NCI-H146 (cell line): ENCODE measurements at places on chromosomes 2 and 18.

GRCh38 chr2:157004789-157005188, 252.7 kb upstream of the GALNT5 start:
- no peak for DNase-seq

- DNase-seq, result no peak
Observed at GRCh38 chr2:223270548-223270947, 218.6 kb downstream of the KCNE4 start.

- peak; percentile 89 for DNase-seq
Observed at GRCh38 chr2:23069923-23070322, 315.1 kb upstream of the KLHL29 start.

DNA sequence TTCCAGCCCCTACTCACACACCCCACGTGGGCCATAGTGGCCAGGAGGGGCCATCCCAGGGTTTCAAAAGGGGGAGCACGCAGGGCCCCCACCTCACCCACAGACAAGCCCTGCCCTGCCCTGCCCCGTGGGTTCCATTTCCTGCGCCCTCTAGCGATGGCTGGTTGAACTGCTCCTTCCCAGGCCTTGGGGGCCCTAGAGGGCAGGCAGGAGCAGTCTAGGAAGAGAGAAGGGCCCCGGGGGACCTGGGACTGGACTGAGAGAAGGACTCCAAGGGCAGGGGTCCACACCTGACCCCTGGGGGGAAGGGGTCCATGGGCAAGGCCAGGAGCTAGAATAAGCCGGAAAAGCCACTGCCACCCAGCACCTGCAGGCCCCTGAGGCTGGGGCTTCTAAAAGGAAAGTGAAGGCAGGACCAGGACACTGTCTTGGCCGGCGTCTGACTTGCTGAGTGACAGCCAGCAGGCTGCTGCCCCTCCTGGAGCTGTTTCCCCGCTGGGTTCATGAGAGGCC, 10.1 kb downstream of the CYP26B1 start:
- DNase-seq, result peak; percentile 18

GRCh38 chr18:36273347-36273746, 24.2 kb upstream of the FHOD3 start:
- no peak for DNase-seq

DNA sequence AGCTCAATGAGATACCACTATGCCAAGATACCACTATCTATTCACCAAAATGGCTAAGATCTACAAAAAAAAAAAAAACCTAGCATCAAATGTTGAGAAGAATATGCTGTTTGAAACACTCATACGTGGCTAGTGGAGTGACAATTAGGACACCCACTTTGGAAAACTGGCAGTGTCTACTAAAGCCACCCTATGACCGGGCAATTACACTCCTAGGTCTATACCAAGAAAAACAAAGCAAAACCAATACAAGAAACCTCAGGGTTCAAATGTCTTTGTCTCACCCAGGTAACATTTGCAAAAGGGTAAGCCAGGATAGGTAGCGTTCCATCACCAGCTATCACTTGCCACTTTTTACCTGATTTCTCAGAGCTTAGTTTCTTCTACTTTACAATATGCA, 123.6 kb upstream of the CAB39 start:
- DNase-seq, result no peak

DNA sequence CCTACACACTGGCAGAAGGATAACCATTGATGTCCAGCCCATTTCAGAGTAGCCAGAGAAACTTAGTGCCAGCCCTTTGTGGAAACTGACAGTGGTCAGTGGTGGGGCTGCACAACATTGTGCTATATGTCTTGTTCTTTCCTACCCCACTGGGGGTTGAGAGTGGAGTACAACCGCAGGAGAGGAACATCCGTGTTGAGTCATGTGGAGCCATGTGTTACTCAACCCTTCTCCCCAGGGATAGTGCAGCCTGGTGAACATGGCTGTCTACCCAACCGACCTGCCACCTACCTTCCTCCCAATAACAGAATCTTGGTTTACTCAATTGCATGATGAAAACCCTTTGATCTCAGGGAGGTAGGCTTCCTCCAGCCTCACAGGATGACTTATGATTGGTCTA, 65.3 kb upstream of the MAPK4 start:
- no peak for DNase-seq

GRCh38 chr2:226514895-226515294, 284.7 kb downstream of the IRS1 start:
- DNase-seq, result no peak

DNA sequence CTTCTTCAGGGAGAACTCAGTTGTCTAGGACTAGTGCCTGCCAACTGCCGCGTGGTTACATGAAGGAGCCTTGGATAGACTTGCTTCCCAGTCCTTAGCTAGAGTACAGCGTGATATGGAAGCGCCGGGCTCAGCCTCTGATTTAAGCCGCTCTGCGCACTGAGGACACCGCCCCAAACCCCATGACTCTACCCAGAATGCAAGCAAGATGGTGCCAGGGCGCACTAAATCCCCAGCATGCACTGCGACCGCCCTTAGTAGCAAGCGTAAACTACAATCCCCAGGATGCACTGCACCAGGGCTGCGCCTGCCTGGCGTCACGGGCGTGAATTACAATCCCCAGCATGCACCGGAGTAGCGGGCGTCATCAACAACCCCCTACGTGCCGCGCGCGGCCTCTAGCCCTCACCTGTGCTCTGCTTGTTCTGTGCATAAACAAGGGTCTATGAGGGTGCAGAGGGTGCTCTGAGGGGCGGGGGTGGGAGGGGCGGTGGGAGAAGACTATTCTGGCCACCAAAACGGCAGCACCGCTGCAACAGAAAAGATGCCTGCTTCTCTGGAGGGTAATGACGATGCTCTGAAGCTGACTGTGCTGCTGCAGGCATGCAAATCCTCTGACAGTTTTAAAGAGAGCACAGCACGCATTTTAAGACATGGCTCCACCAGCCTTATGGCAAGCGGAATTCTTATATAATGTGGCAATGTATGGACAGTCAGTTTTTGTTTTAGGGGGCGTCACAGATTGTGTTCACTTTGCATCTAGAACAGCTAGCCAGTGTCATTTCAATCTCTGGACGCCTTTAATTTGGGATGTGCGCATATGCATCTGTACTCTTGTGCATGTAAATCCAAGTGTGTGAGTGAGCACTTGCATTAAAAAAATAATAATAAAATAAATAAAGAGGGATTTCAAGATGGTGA, 282.5 kb upstream of the MYT1L start:
- peak; percentile 99 for DNase-seq

GRCh38 chr2:70083344-70084156, 3.7 kb upstream of the PCBP1 start:
- no peak for DNase-seq

- DNase-seq, result peak; percentile 17
Observed at GRCh38 chr2:227033471-227034148, 130.4 kb downstream of the COL4A4 start.

DNA sequence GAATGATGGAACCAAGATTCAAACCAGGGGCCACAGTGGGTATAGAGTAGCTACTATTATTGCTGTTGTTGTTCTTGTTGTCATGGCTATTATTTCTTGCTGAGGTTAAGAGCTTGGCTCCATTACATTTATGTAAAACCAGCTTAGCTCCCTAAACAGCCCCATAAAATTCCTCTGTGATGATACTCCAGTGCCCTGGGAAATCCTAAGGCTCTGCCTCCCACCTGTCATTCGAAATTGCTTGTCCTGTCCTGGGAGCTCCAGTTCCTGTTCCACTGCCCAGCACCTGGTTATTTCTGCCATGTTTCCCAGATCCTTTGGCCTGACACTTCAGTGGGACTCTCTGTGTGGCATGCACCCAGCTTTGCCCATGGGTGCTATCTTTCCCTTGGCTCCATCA, 27.8 kb upstream of the NCOA1 start:
- DNase-seq, result no peak

DNA sequence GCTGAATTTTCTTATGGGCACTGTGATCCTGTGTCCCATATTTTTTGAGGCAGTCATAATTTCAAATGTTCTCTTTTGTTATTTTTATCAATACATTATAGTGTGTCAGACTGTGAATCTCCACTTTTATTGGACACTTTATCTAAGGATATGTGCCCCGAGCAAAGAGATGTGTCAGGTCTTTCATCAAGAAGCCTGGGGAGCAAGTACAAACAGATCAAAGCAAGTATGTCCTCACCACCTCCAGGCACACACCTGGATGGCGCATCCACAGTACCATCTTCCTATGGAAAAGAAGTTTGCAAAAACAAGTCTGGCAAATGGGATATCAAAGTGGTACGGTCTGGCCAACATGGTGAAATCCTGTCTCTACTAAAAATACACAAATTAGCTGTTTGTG, 81.0 kb upstream of the ZNF236 start:
- no peak for DNase-seq

GRCh38 chr2:56207760-56208159, 24.0 kb downstream of the CCDC85A start:
- DNase-seq, result no peak

DNA sequence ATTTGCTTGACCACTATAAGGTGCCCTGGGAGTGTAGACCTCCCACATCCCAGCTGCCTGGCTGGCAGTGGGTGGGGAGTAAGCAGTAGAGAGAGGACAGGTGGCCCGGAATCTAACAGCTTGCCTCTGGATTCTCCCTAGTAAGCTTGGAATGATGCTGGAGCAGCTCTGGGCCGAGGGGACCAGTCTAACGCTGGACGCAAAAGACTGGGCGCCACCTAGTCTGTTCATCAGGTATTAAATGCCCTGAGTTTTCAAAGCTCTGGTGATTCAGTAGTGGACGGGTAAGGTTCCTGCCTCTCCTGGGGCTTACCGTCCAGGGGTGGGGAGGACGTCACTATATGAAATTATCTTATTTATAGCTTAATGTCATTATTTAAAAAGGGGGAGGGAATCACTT, 648 bp upstream of the LYPD6B start:
- peak; percentile 44 for DNase-seq

- DNase-seq, result no peak
Observed at GRCh38 chr2:149143734-149144133, 105.2 kb downstream of the LYPD6B start.

DNA sequence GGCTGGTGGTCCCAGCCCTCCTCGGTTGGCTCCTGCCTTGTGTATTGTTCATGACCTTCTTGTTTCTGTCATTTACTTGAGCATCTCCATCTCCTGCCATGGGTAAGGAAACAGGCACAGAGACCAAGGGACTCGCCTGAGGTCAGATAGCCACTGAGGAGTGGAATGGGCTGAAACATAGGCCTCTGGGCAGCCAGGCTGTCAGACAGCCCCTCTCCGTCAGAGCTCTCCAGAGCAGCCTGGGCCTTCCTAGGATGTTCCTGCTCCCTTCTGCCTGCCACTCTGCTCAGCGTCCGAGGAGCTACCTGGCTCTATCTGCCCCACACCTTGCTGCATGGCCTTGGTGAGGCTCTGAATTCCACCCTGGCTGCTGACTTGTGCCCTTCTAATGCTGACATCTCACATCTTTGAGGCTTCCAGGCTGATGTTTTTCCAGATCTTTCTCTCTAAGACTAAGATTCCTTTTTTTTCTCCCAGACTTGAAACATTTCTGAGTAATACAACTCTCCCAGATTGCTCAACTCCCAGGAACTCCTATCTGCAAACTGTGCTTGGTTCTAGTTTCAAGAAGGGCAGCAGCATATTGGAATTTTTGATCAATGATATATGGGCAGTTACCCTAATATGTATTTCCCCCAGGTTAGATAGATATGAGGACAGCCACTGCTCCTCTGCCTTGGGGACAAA, 67.7 kb downstream of the MCFD2 start:
- DNase-seq, result no peak

DNA sequence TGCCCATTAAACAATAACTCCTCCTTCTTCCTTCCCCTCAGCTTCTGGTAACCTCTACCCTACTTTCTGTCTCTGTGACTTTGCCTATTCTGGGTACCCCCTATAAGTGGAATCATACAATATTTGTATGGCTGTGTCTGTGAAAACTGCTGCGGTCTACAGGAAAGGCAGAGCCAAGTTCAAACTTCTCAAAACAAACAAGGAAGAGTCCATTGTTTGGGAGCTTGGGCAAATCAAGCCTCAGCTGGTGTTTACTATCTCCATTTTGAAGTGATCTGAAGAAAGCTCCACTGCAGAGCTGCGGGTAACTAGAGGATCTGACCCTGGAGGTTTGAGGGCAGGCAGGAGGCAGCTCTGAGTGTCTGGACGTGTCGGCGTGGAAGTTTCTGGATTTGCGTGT, 48.6 kb upstream of the DAPL1 start:
- DNase-seq, result no peak

DNA sequence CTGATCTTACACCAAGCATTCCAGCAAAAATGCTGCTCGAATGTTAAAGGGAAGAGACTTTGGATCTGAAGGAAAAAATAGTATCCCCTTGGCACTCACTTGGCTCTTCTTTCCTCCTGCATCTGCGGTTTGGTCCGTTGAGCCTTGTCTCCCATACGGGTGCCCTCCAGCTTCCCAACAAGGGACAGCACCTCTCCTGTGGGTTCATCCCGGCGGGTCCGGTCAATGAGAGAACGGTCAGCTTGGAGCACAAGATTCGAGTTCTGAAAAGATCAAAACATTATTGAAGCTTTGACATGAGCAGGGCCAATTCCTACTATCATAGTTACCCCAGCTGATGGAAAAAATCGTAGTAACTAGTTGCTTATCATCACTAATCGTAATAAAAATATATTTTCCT, 740 bp downstream of the SNRNP200 start:
- DNase-seq, result no peak

- no peak for DNase-seq
Observed at GRCh38 chr2:38608755-38609154, 6.0 kb upstream of the HNRNPLL start.

GRCh38 chr2:100742277-100743254, 77.4 kb upstream of the NPAS2 start:
- no peak for DNase-seq

DNA sequence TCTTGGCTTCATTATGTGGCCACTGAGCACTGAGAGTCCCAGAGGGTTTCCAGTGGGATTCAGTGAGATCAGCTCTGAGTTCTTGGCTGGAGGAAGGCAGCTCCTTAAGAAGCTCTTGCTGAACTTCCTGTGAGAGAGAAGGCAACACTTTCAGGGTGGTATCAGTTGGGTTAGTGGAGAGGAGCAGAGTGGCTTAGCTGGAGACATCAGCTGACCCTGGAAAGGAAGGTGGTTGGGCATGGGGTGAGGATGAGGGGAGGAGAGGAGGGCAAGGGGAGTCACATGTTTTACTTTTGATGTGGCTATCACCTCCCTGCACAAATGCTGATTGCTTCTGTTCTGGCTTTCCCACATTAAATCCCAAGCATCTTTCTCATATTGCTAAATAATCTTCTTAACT, 95.1 kb downstream of the ACOXL start:
- DNase-seq, result no peak

- no peak for DNase-seq
Observed at GRCh38 chr2:201273330-201273983, 13.1 kb downstream of the CASP8 start.

- DNase-seq, result no peak
Observed at GRCh38 chr2:1816414-1816911, 72.1 kb upstream of the PXDN start.

- peak; percentile 60 for DNase-seq
Observed at GRCh38 chr2:230864605-230865306, at the start of gene ITM2C. ITM2C (plus strand) TSS chr2:230864942; CDS start chr2:230865026, 84 bp downstream.

GRCh38 chr2:5818961-5819600, 126.9 kb downstream of the SOX11 start:
- no peak for DNase-seq

GRCh38 chr18:79487801-79488201, 92.1 kb downstream of the NFATC1 start:
- no peak for DNase-seq
